ENCODE measurements at places on chromosomes 11 and 22.

GRCh38 chr22:48368975-48369525, 1458.6 kb downstream of the BRD1 start:
- DNase-seq, result no peak

DNA sequence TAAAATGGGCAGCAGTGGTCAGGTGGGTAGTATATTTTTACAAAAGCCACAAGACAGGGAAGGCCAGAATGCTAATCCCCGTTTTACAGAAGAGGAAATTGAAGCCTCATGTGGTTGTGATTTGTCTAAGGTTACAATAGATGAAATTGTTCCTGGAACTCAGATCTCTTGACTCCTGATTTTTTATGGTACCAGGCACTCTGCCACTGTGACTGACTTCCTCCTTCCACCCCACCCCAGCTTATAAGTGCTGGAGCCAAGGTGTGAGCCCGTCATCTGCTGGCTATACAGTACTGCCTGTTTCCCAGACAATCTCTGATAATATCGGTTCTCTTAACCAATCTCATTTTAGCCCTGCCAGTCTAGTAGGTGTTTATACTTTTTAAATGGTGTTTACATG, 1.9 kb downstream of the SLC5A1 start:
- no peak for DNase-seq

DNA sequence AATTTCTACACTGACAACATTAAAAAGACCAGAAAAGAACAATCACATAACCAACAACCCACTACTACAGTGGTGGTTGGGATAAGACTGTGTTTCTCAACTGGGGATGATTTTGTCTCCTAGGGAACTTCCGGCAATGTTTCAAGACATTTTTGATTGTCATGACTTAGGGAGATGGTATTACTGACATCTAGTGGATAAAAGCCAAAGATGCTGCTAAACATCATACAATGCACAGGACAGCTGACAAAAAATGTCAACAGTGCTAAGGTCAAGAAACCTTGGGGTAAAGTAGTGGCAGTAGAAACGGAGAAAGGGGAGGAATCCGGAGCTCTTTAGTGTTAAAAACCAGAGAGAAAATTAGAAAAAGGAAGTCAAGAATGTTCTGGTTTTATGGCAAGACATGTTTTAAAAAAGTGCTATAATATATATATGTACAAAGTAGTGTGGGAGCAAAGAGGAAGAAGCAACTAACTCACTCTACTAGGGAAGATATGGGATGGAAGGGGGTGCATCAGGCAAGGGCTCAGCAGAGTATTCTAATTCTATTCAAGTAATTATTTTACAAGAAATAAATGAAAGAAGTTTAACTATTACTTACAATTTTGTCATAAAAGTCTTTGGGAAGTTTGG, 37.2 kb downstream of the CKAP5 start:
- no peak for DNase-seq

DNA sequence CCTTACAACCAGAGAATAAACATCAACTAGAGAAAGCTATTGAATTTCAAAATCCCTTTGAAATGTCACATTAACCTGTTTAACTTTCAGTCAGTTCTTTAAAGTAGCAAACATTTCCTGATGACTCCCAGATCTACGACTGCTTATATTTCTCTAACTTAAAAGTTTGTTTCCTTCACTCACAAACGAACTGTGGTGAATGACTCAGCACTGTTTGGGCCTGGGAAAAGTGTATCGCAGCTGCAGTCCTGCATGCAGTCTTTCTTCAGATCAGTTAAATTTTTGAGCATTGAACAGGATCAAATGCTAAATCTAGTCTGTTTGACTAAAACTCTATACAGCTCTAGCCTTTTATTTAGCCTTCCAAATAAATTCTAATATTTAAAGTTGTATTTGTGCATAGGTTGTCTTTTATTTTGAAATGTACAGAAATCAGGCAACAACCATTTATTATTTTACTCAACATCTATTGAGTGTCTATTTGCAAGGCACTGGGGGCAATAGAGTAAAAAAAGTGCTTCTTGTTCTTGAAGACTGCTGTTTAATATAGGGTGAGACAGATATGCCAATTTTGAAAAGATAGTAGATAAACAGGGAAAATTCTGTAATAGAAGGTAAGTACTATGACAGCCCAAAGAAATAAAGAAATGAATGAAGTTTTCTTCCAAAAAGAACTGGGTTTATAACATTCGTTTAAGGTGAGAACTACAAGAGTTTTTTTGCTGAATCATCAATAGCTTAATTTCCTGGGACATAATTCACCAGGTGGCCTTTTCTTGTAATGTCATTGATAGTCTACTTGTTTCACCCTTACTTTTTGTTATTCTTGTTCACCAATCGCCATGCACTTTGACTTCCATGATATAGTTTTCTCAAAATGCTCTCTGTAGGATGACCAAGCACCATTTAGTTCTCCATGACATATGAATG, 235.4 kb downstream of the METTL15 start:
- no peak for DNase-seq

- DNase-seq, result no peak
Observed at GRCh38 chr11:56910046-56910773, 78.5 kb upstream of the OR5AK2 start.

DNA sequence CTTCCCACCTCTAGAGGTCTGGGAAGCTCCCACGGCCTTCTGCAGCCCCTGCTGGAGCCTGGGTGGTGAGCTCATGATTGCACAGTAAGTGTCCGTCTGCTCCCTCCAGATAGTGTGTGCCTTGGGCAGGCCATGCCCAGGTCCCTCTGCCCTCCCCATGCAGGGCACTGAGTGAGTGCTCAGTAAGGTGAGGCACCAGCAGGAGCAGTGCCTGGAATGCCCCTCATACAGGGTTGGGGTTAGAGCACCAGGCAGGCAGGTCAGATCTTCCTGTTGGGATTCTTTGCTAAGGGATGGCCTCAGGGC, 50.3 kb downstream of the NAT10 start:
- DNase-seq, result no peak

DNA sequence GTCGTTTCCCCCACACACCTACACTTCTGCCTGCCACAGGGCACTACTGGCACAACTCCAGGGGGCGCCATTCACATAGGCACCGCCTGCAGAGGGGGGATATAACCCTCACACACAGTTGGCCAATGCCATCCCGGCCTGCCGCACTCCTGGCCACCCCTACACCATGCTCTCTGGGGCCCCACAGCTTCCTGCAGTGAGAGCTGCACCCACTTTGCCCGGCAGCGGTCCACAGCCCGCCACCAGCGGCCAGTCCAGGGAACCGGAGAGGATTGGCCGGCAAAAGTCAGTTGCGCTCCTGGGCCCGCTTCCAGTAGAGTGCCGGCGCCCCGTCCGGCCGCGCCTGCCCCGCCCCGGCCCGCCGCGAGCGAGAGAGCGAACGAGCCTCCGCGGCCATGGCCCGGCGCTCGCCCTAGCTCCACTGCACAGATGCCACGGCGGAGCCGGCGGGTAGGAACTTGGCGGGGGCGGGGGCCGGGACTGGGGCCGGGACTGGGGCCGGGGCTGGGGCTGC, 25.6 kb upstream of the SUSD2 start:
- DNase-seq, result peak; percentile 65

DNA sequence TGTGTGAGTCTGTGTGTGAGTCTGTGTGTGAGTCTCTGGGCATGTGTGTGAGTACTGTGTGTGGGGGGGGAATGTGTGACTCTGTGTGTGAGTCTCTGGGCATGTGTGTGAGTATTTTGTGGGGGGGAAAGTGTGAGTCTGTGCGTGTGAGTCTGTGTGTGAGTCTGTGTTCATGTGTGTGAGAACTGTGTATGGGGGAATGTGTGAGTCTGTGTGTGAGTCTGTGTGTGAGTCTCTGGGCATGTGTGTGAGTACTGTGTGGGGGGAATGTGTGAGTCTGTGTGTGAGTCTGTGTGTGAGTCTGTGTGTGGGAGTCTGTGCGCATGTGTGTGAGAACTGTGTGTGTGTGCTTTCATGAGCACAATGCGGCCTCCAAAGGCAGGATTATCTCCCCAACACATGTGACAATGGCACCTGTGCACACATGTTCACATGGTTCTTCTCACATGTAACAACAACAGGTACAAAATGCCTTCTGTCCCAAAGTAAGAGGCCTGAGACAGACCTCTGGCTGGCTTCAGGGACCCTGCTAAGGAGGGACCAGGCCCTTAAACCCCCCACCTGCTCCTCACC, 1.6 kb downstream of the CD5 start:
- DNase-seq, result no peak

GRCh38 chr11:62918531-62918930, 2.6 kb downstream of the CHRM1 start:
- DNase-seq, result no peak

DNA sequence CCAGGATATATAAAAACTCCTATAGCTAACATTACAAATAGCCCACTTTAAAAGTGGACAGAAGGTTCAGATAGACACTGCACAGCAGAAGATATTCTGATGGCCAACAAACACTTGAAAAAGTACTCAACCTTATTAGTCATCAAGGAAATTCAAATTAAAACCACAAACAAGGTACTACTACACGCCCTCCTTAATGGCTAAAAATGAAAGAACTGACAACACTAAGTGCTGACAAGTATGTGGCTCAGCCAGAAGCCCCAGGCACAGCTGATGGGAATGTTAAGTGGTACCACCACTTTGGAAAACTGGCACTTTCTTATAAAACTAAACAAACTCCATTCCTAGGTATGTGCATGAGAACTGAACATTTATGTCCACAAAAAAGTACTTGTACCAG, 320.1 kb downstream of the TBC1D22A start:
- DNase-seq, result no peak

DNA sequence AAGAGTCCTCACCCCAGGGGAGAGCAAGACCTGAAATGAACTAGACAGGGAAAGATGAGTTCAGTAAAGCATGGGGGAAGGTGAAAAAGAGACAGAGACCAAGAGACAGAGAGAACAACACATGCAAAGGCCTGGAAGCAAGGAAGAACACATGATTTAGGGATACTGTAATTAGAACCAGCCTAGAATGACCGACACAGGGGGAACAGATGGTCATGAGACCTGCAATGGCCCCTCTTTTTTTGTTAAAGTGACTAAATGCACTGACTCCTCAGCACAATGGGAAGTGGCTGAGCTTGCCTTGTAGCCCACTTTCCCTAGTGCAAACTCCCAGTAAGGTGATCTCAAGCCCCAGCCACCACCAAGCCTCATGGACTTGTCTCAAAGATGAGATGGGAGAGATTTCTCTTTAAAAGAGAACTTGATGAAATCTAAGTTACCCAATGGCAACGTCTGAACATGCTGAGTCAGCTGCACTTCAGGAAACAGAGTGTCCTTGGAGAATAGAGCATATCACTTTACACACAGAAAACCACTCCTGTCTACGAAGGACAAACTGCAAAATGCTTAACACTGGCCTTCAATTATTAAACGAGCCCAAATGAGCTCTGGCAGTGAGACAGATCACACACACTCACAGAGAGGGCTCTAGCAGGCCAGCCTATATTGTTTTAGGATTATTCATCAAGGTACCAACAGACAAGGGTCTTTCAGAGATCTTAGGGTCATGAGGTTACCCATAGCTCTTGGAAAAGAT, 91.0 kb downstream of the SERGEF start:
- no peak for DNase-seq

DNA sequence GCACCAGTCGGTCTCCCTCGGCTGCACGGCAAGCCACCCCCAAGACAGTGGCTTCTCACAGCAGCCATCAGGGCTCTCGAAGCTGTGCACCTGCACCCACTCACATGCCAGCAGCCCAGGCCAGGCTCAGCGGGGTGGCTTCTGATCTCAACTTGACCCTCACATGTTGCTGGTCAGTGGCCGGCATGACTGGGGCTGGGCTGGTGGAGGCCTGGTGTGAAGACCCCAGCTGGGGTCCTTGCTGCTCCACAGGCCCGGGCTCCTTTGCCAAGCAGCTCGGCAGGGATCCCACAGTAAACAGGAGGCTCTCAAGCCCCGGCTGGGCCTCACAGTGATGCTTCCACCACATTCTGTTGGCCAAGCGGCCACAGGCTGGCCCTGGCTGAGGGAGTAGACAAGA, 128.2 kb downstream of the BRD1 start:
- DNase-seq, result no peak

DNA sequence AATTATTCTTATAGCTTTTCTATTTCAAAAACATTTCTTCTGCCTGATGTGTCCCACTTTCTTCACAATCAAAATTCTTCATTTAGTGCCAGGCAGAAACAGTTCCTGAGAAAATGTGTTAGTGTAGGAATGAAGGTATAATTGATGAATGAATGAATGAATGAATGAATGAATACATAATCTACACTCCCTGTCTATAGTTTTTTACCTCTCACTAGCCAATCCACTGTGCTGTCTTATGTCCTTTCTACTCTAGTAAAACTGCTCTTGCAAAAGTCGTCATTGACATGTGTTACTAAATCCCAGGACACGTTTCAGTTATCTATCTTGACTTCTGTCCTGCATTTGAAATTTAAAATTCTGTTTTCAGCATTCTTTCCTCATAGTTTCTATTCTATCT, 42.9 kb downstream of the CHORDC1 start:
- DNase-seq, result no peak

GRCh38 chr11:62001450-62002191, 34.2 kb upstream of the FTH1 start:
- DNase-seq, result no peak

- DNase-seq, result no peak
Observed at GRCh38 chr11:94128291-94128745, 323 bp upstream of the PANX1 start.

- DNase-seq, result peak; percentile 85
Observed at GRCh38 chr22:24803064-24803542, 2.9 kb upstream of the SGSM1 start.

GRCh38 chr11:67055812-67056211, 835 bp upstream of the RHOD start:
- no peak for DNase-seq

DNA sequence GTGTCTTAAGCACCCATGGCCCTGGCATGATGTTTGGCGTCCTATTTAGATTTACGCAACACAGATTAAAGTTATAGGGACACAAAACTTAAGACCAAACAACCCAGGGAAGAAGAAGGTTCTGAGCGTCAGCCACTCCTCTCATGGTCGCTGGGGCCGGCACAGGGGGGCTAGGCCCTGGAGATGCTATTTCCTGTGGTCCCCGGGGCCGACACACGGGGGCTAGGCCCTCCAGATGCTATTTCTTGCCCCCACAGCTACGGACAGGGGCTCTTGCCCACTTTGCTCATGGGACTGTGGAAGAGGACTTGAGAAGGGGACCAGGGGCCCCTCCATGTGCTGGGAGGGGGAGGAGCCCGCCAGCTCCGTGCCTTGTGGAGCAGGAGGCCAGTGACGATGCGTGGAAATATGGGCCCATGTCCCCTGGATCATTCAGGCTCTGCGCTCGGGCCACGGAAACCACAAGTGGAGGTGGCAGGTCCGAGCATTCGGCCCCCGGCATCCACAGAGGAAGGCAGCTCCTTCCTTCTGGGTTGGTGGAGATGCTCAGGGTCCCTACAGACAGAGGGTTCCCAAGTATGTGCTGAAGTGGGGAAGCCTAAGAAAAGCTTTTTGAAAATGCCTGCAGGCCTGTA, 711.1 kb downstream of the BRD1 start:
- DNase-seq, result no peak

- DNase-seq, result no peak
Observed at GRCh38 chr11:9672288-9672916, 8.5 kb downstream of the SWAP70 start.

Measured in HAP-1 (cell line).